ENCODE measurements at places on chromosomes 4 and X. TPM values are rescaled to one million over a fixed set of nuclear protein-coding genes. Genes with fewer than 3 reads are reported as not detected.

DNA sequence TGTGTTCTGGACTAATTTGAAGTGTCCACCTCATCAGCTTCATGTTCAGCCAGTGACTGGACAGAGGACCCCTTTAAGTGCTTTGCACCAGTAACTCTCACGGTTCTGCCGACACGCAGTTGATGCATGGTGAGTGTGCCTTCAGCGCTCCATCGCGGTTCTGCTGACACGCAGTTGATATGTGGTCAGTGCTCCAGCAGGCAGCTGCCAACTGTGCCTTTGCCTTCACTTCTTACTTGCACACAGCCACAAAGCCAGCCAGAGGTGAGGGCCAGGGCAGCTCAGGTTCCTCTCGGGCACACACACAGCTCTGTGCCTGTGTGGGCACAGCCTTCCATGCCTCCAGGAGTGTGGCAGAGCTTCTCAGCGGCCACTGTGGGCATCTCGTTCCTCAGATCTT, 12.4 kb downstream of the NKX1-1 start:
- no peaks in the 10 kb centered on the region for H3K36me3 ChIP-seq
- DNase-seq: no peak
- no peak overlapping the region for H3K4me3 ChIP-seq
- no peak overlapping the region for H3K27ac ChIP-seq
- no peaks in the 10 kb centered on the region for H3K27me3 ChIP-seq
- no peaks in the 10 kb centered on the region for H3K4me1 ChIP-seq

DNA sequence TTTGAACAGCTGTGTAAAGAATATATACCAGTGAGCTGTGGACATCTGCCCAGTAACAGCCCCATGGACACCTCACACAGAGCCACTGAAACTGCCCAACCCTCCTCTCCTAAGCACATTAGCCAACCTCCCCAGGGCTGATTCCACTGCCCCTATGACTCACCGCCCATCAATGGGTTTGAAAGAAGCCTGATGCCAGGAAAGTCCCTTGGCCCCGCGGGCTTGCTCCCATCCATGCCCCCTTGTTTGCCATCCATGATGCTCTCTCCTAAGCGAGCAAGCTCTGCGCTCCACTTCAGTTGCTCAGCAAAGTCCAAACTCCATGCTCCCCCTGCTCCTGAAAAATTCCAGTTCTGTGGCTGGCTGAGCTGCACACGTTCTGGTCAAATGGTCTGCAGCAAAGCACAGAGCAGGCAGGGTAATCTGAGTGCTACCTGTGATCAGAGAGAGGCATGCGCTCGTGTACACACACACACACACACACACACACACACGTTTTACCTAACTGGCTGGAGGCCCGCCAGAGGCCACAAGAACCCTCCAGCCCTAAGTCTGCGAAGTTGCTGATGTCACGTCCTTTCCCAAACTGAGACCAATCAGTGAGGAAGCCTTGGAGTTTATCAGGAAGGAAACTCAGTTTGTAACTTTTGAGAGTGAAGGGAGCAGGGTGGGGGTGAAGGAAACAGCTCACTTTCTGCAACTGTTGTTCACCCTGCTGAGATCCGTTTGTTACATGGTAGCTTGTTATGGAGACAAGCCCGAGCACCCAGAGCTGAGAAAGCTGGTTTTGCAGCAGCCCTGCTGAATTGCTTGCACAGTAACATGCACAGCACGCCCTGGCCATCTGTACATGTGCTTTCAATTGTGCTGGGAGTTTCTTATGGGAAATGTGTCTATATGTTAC, at the start of gene ASB9:
Gene ASB9 (minus strand): TSS at position 466 of the 904 bp plus-strand sequence. CDS start 209 bp downstream, at position 257.
- no peaks in the 10 kb centered on the region for H3K4me1 ChIP-seq
- no peaks in the 10 kb centered on the region for H3K27me3 ChIP-seq

DNA sequence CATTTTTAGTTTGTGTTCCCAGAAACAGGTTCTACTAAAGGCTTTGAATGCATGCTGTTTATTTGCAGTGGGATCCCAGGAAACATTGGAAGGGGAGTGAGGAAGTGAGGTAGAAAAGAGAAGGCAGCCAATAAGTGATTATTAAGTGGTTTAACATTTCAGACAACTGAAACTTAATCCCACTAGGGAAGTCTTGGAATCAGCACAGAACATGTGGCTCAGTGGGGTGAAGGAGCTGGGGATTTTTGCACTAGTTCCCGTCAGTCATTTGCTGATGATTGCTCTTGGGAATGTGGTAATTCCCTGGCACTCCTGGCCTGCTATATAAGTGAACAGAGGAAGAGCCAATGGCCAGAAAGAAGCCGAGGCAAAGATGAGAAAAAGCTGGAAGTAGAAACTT, 1053.0 kb upstream of the IGFBP7 start:
- no peak overlapping the region for H3K27ac ChIP-seq
- no peak overlapping the region for H3K4me3 ChIP-seq
- DNase-seq: no peak
- no peaks in the 10 kb centered on the region for H3K4me1 ChIP-seq
- no peaks in the 10 kb centered on the region for H3K36me3 ChIP-seq

- H3K27me3 ChIP-seq: no peaks in the 10 kb centered on the region
- H3K4me3 ChIP-seq: no peak overlapping the region
- no peak for DNase-seq
- no peaks in the 10 kb centered on the region for H3K4me1 ChIP-seq
Measured at GRCh38 chr4:186657764-186658163, 65.9 kb downstream of the FAT1 start.

GRCh38 chrX:71532078-71532752, 689 bp upstream of the OGT start:
- no peaks in the 10 kb centered on the region for H3K36me3 ChIP-seq
- H3K27me3 ChIP-seq: no peaks in the 10 kb centered on the region
- peak overlapping the region; percentile 83 for H3K27ac ChIP-seq
- peak overlapping the region; percentile 61 for H3K4me3 ChIP-seq

GRCh38 chr4:145937971-145938611, 532 bp downstream of the ZNF827 start:
- peak overlapping the region; percentile 93 for H3K27ac ChIP-seq
- no peaks in the 10 kb centered on the region for H3K36me3 ChIP-seq
- DNase-seq: no peak
- no peaks in the 10 kb centered on the region for H3K27me3 ChIP-seq
- H3K4me1 ChIP-seq: no peaks in the 10 kb centered on the region
- peak overlapping the region; percentile 86 for H3K4me3 ChIP-seq

DNA sequence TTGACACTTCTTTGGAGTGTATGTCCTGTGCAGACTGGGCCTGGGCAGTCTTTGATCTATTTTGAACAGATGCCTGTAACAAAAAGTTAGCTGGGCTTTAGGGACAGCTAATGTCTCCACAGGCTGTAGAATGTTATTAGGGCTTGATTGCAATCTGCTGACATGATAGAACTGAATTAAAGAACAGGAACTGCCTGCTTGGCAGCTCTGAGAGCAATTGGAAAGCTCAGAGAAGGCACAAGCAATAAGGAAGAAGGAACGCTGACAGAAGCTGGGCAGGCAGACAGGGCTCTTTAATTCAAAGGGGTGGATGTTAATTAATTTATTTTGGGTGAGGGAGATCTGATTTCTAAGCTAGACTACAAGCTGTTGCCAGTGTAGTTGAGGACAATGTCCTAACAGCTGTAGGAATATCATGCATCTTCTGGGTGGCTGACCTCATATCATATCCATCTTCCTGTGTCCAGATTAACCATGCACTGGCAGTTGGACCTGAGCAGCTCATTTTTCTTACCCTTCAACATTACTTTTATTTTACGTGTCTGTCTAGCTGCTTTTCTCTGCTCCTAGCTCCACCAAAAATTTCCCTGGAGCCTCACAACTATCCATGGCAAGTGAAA, 20.7 kb upstream of the GRXCR1 start:
- no peak for DNase-seq
- H3K4me1 ChIP-seq: no peaks in the 10 kb centered on the region
- no peaks in the 10 kb centered on the region for H3K36me3 ChIP-seq
- no peak overlapping the region for H3K27ac ChIP-seq
- H3K4me3 ChIP-seq: no peak overlapping the region

DNA sequence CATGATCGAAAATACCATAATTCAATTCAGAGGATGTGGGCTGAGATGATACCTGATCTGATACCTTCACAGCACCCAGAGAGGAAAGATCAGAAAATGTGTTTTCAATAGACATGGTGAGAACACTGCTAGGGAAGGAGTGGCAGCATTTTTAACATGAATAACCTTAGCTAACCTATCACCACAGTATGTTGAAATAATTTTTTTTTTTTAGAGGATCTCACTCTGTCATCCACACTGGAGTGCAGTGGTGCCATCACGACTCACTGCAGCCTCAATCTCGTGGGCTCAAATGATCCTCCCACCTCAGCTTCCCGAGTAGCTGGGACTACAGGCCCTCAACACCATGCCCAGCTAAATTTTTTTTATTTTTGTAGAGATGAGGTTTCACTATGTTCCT, 90.5 kb upstream of the RAPGEF2 start:
- no peaks in the 10 kb centered on the region for H3K27me3 ChIP-seq
- DNase-seq: no peak
- no peak overlapping the region for H3K27ac ChIP-seq

- no peak for DNase-seq
- H3K27me3 ChIP-seq: no peaks in the 10 kb centered on the region
- H3K4me1 ChIP-seq: no peaks in the 10 kb centered on the region
Measured at GRCh38 chr4:79078339-79078738, 139.1 kb upstream of the PAQR3 start.

DNA sequence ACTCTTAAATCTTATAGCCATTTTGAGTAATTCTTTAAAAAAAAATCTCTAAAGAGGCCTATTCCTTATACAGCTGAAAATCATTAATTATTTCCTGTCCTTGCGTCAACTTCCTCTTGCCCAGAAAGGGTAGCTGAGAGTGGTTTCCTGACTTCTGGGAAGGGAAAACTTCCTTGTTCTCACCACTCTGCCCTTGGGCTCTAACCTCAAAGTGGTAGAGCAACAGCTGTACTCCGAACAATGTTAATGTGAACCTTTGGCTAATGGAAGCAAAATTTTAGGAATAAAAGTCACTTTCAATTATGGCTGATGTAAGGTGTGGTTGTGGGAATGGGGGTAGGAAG, 15.3 kb downstream of the KLHL2 start:
- no peaks in the 10 kb centered on the region for H3K36me3 ChIP-seq
- H3K4me3 ChIP-seq: no peak overlapping the region
- no peaks in the 10 kb centered on the region for H3K4me1 ChIP-seq
- H3K27me3 ChIP-seq: no peaks in the 10 kb centered on the region
- H3K27ac ChIP-seq: peak overlapping the region; percentile 48

DNA sequence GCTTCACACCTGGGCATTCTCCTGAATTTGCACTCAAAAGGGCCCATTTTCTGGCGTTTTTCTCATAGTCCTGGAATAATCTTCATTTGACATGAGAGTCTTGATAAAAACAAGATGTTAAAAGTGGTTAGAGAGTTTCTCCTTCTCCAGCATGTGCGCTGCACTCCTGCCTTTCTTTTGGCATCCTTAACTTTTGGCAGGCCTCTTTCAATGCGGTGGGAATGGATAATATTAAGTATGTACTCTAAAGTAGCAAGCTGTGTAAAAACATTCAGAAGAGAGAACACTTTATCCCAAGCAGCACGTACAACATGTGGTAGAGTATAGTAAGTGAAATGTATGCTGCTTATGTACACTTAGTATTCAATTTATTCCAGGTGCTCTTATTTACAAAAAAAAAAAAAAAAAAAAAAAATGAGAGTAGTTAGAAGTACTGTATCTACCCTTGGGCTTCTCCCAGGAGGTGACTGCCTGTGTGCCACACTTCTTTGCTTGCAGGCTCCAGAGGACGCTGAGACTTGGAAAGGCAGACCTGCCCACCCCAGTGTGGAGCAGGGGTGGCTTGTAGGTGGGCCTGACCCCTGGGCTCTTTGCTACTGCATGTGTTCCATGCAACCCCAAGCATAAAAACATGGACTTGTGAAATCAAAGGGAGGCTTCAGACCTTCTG, 3.9 kb downstream of the FGF2 start:
- no peak overlapping the region for H3K27ac ChIP-seq
- no peaks in the 10 kb centered on the region for H3K36me3 ChIP-seq
- DNase-seq: no peak

DNA sequence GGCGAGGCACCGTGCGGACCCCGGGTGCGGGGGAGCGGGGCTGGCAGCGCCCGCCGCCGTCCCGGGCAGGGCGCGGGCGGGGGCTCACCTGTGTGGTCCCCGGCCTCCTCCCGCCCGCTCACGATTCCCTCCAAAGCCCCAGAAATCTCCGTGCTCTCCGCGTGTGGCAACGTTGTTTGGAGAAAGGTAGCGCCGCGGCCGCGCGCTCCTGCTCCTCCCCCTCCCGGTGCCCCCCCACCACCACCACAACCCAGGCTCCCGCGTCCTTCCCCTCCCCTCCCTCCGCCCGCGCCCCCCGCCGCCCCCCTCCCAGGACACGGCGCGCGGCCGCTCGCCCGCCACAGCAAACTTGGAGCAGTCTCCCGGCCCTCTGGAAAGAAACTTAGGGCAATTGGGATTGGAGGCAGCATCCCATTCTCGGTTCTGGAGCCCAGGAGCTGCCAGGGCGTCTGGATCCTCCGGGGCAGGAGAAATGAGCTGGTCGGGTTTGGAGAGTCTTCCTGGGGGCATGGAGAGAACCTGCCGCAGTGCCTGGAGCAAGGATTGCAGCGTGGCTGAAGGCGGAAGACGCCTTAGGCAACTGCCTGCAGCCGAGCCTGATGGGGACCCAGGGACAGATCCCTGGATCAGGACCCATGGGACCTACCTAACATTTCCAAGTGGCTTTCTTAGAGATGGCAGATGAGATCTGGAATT, 855 bp downstream of the KLF3 start:
- no peaks in the 10 kb centered on the region for H3K36me3 ChIP-seq
- peak overlapping the region; percentile 96 for H3K4me3 ChIP-seq
- H3K27ac ChIP-seq: peak overlapping the region; percentile 98
- DNase-seq: peak; percentile 68
- H3K27me3 ChIP-seq: no peaks in the 10 kb centered on the region
- H3K4me1 ChIP-seq: no peaks in the 10 kb centered on the region

- H3K27ac ChIP-seq: no peak overlapping the region
- no peaks in the 10 kb centered on the region for H3K4me1 ChIP-seq
- no peak for DNase-seq
- peaks cover 2% of the 10 kb centered on the region for H3K27me3 ChIP-seq
Measured at GRCh38 chrX:138928737-138929459, 217.4 kb upstream of the FGF13 start.

- H3K36me3 ChIP-seq: no peaks in the 10 kb centered on the region
- H3K27me3 ChIP-seq: no peaks in the 10 kb centered on the region
- DNase-seq: no peak
- H3K4me1 ChIP-seq: no peaks in the 10 kb centered on the region
- H3K4me3 ChIP-seq: no peak overlapping the region
Measured at GRCh38 chr4:69656653-69657158, 3.7 kb upstream of the UGT2A1 start.

Gene PWWP3B
- 5.9 TPM for total RNA-seq

Gene ASB5
- total RNA-seq: 0.90 TPM

Gene SPIN2B
- total RNA-seq: 5.7 TPM

Gene UGT2B10
- total RNA-seq: not detected

Gene NAP1L3
- total RNA-seq: 7.3 TPM

Gene PITX2
- total RNA-seq: 25.4 TPM

Gene DDX53
- not detected for total RNA-seq

Gene PSAPL1
- total RNA-seq: not detected

Gene SORCS2
- total RNA-seq: 1.5 TPM
